ENCODE measurements at places on chromosomes 2 and 18.

- peak; percentile 58 for DNase-seq
Observed at GRCh38 chr2:237475704-237476141, 11.3 kb upstream of the MLPH start.

- DNase-seq = no peak
Observed at GRCh38 chr2:23363831-23364230, 21.1 kb upstream of the KLHL29 start.

DNA sequence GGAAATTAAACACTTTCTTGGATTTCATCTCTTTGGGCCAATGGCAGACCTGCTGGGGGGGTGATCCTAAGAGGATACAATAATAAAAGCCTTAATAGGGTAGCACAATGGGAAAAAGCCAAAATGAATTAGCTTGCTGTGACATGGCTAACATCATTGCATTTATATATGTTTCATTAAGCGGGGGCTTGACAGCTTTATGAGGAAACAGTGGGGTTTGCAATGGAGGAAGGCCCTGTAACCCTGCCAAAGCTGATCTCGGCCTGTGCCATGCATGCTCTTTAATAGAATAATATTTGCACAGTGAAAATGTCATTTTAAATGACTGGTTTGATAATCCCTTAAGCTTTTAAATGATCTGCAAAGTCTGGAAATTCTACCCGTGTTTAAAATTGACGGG lies 291.5 kb downstream of the SLC4A3 start:
- DNase-seq = no peak

DNA sequence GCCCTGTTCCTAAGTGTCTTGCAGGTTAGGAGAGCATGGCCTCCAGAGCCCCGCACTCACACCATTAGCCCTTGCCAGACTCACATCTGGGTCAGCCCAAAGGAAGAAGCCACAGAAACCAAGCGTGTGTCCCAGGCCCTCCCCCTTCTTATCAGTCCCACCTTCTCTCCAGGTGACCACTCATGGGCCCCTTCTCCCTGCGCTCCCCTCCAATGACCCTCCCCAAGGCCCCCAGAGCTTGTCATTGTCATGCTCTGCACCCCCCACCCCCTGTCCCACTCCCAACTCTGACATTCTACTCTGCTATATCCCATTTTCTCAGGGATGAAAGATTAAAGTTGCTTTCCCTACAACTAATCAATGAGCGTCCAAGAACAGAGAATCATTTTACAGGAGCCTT lies 30.1 kb downstream of the CAPN14 start:
- no peak for DNase-seq

- DNase-seq = no peak
Observed at GRCh38 chr18:47632970-47633635, 297.4 kb downstream of the SMAD2 start.

DNA sequence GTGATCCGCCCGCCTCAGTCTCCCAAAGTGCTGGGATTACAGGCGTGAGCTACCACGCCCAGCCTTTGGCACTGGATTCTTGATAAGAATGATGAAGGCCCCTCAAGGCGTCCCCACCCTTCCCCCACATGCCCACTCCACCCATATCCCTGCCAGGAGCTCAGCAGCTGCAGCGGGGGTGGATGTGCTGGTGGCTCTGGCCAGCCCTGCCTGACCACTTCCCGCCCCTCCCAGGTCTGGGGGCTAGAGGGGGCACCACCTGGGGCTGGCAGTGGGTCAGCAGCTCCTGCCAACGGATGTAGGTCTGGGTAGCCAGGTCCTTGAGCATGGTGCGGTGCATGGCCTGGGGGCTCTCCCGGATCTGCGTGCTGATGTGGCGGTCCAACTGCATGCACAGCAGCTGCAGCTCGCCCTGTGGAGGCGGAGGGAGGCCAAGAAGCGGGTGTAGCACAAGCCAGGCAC lies 7.8 kb upstream of the SEMA4C start:
- no peak for DNase-seq

- DNase-seq = no peak
Observed at GRCh38 chr2:145652036-145652435, 1132.1 kb upstream of the ZEB2 start.

GRCh38 chr18:26435415-26436095 lies 112.8 kb downstream of the KCTD1 start:
- DNase-seq = no peak

DNA sequence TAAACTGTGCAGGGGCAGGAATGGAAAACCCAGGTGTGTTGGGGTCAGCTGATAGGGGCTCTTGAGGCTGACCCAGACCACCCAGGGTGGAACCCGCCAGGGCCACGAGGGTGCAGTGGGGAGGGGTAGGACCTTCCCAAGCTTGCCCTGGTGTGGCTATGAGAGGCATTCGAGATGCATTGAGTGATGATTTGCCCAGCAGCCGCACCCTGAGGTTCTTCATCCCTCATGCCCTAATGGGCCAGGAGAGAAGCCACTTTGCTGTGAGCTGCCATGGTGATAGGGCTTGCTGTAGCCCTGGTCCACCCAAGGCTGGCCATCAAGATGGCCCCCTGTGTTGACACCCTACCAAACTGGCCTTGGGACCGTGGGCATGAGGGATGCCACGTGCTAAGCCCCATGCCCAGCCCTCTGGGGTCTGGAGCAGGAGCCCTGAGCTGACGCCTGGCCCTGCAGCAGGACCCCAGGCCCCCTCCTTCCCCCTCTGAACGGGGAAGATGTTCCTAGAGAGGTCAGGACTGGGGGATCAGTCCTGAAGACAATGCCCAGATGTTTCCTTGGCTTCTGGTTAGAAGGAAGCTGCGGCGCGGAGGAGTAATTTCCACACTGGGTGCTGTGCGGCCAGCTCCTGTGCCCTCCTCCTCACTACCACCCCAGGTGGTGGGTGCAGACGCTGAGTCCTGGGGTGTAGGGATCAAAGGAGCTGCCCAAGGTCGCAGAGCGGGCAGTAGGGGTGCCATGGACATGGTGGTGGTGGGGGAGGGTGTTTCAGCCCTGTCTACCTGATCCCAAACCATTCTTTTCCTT lies 122.5 kb upstream of the HDAC4 start:
- no peak for DNase-seq

Data from fibroblast of skin of back (primary cell).